ENCODE measurements at places on chromosomes 16 and 17.

- DNase-seq: no peak
Measured at GRCh38 chr17:38568845-38569510, 36.8 kb downstream of the SRCIN1 start.

DNA sequence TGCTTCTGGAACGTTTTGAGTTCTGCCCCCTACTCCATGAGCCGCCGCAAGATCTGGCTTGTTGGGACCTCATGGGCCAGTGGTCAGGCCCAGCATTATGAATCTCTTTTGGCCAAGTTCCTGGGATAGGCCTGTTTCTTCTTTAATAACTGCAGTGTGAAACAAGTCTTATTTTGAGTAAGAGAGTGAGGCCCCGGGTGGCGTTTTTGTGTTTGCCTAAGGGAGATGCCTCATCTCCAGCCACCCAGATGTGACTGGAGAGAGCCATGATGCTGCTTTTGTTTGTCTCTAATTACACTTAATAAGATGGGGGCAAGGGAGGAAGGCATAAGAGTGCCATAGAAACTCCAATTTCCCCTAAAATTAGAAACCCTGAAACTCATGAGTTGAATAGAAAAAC lies 39.8 kb downstream of the KSR1 start:
- DNase-seq: no peak

GRCh38 chr17:15270628-15271381 lies 5.7 kb upstream of the PMP22 start:
- DNase-seq: no peak

DNA sequence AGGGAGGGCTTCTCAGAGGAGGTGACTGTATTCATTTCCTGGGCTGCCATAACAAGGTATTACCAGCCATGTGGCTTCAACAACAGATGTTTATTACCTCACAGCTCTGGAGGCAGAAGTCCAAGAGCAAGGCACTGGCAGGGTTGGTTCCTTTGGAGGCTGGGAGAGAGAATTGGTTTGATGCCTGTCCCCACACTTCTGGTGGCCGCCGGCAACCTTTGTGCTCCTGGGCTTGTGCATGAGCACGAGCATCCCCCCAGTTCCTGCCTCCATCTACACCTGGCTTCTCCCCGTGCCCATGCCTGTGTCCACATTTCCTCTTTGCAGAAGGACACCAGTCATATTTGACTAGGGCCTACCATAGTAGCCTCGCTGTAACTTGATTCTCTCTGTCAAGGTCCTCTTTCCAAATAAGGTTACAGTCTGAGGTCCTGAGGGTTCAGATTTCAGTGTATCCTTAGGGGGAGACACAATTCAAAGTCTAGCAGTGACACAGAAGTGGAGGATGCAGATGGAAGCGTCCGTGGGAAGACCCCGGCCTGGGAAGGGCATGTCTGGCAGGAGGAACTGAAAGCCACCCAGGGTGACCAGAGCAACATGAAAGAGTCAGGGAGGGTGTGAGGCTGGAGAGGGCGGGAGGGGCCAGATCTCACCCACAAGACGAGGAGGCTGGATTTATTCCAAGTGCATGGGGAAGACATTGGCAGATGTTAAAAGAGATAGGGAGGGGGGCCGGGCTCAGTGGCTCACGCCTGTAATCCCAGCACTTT lies 188.2 kb upstream of the HSBP1 start:
- no peak for DNase-seq

- DNase-seq: peak; percentile 8
Measured at GRCh38 chr17:56595831-56596690, 2.6 kb downstream of the NOG start.

DNA sequence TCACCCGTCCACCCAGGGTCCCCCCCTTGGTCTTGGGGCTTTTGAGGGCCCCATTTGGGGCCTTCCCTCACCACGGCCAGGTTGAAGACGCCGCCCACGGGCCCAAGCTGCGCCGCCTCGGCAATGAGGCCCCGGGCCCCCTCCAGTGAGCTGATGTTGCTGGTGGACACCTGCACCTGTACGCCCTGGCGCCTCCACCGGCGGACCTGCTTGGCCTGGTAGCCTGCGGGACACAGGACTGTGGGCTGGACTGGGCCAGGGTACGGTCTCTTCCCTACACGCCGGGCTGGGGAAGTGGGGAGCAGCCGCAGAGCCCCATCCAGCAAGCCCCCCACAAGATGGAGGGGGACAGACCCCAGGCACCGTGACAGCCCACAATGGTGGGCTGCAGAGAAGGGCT lies 15.6 kb downstream of the FASN start:
- DNase-seq: no peak

DNA sequence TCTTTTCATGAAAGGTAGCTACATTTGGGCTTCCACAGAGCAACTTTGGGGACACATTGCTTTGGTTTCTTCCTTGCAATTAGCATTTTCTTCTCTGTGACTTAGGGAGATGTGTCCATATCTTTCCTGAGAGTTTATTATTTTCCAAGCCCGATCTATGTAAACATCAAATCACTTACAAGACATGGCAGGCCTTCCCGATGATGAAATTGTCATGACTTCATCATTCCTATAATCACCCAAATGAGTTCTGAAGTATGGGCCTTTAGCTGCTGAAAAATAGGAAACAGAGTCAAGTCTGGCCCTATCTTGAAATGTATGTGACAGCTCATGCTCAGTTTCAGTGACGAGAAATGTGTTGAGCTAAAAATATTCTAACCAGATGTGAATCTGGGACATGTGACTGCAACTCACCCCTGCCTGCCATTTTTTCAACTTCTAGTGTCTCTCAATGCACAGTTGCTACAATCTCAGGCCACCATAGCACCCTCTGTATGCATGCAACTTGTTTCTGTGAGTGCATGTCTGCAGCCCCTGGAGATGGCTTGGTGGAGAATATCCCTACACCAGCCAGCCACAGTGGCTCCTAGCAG lies 199.6 kb upstream of the MAF start:
- no peak for DNase-seq

GRCh38 chr16:21075252-21075651 lies 75.4 kb downstream of the DNAH3 start:
- no peak for DNase-seq

- no peak for DNase-seq
Measured at GRCh38 chr17:17060001-17060922, 18.0 kb downstream of the MPRIP start.

DNA sequence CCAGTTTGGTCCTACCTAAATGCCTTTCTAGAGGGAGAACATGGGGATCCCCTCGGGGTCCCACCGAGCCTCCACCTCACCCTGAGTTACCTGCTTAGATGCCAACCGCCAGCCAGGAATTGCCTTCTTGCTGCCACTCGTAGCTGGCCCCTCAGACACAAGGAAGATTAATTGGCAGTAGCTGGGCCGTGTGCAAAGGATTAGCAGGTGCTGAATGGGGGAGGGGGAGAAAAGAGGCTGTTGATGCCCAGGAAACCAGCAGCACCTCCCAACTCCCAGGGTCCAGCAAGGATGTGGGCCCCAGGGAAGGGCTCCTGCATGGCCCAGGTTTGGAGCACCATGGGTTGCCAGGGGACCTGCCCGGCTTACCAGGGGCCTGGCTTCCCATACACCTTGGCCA lies at the start of gene CNGB1:
TSS of gene CNGB1 (minus strand) at position 159 of the 400 bp plus-strand sequence. CDS start 3,842 bp downstream, outside the sequence.
- DNase-seq: no peak

- DNase-seq: no peak
Measured at GRCh38 chr16:55476625-55477533, 2.1 kb upstream of the MMP2 start.

DNA sequence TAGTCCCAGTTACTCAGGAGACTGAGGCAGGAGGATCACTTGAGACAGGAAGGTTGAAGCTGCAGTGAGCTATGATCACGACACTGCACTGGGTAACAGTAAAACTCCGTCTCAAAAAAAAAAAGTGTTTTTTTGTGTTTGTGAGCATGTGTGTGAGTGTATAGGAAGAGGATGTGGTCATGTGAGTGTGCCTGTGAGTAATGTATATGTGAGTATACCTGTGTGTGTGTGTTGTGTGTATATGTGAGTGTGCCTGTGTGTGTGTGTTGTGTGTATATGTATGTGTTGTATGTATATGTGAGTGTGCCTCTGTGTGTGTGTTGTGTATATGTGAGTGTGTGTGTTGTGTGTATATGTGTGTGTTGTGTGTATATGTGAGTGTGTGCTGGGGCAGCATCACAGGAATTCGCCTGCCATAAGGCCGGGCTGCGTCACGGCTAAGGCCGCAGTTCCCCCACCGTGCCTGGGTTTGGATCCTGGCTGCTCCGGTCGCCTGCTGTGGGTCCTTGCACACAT lies 21.4 kb upstream of the NPTX1 start:
- DNase-seq: no peak

- DNase-seq: no peak
Measured at GRCh38 chr17:41490000-41490990, 585 bp upstream of the KRT36 start.

DNA sequence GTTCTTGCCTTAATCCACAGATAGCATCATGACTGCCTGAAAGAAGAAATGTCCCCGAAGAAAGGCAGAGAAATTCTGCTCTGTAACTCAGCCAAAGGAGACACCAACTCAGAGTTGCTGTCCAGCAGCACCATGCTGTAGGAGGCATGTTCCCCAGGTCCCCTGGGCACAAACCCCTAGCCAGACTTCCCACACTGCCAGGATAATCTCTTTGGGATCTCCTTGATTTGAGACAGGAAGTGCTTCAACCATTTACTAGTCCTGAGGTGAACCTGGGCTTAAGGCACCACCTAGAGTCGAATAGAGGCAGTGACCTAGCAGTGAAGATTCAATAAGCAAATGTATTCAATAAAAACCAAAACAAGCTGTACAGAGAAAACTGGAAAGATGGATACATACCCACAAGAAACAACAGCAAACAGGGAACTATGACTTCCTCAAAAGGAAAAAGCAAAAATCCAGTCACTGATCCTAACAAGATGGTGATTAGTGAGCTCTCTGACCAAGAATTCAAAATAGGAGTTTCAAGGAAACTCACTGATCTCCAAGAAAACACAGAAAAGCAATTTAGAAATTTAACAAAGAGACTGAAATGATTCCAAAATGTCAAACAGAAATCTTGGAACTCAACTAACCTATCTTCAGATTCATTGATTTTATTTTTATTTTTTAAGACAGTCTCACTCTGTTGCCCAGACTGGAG lies 5.7 kb downstream of the OR4D2 start:
- peak; percentile 24 for DNase-seq

DNA sequence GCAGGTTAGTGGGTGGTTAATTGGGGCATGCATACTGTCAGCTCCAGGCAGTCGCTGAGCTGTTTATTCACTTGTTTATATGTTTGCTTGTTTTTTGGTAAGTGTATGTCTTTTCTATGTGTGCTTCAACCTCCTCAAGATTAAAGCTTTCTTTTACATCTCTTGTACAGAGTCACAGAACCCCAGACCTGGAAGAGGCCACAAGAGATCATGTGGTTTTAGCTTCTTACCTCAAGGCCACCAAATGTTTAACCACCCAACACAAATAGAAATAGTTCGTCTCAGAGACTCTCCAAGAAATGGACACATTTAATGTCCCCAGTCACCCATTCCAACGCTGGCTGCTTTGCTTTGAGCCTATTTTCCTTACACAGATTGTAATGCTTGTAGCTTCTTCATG lies 11.8 kb upstream of the TMEM98 start:
- DNase-seq: no peak
